RWPE1 (cell line): ENCODE measurements at places on chromosomes 7 and 10.

DNA sequence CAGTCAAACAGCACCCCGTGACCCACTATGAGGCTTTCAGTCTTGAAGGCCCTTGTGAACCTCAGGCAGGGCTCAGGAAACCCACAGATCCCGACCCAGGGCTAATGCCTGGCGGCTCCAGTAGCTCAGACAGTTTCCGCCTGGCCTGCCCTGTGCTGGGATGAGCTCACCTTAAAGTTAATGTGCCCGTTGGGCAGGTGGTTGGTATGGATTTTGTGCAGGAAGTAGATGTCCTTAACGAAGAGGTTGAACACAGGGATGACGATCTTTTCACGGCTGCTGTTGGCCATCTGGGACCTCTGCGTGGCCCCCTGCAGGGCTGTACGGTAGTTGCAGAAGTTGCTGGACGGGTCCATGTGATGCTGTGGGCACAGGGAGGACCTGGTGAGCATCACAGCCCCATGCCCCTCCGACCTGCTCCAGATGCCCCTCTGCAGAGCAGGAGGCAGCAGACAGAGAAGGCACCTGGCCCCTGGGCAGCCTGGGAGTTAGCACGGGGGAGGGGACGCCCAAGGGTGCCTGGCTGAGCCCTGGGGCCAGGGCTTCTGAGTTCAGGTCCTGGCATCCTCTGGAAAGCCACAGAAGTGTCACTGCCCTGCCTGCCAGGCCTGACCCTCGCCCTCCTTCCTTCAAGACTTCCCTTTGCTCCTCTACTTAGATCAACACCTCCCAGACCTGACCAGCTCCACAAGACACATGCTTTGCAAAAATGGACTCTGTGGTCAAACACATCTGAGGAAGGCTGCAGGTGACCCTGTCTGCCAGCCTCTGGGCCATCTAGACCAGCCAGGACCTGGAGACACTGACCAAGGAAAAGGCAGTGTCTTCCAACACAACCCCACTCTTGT lies 59.8 kb downstream of the CSGALNACT2 start:
- DNase-seq: no peak

DNA sequence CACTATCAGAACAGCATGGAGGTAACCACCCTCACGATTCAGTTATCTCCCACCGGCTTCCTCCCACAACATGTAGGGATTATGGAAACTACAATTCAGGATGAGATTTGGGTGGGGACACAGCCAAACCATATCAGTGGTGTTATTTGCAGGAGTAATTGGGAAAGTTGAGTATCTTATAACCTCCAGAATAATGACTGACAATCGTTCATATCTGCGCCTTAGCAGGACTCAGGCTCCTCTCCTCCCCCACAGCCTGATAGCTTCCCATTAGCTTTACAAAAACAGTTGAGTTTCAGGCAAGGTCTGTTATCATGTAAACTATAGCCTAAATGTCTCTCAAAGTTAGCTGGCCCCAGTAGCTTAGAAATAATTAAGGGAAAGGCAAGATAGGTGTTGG lies 3.4 kb upstream of the ERCC6 start:
- DNase-seq: no peak

GRCh38 chr10:96502561-96503282 lies 11.0 kb downstream of the TLL2 start:
- DNase-seq: peak; percentile 44

- DNase-seq: no peak
Observed at GRCh38 chr7:26420422-26421019, 128.9 kb downstream of the SNX10 start.

DNA sequence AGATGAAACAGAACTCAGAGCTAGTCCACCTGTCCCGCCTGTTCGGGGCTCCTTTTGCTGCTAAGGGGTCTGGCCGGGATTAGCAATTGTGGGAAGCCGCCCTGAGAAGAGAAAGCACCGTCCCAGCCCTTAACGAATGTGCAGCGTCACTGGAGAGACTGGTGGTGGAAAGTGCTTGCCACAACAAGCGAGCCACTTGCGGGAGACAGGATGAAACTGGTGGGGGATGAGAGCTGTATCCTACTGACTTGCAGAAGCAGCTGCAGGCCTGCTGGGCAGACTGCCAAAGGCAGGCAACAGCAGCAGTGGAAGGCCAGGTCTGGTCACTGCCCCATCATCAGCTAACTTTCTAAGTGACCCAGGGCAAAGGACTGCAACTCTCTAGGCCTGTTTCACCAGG lies 95.4 kb downstream of the FAM53B start:
- DNase-seq: peak; percentile 87

- DNase-seq: no peak
Observed at GRCh38 chr7:139743967-139744767, 33.6 kb downstream of the HIPK2 start.

GRCh38 chr7:90693939-90694338 lies 97.8 kb downstream of the CDK14 start:
- DNase-seq: no peak

DNA sequence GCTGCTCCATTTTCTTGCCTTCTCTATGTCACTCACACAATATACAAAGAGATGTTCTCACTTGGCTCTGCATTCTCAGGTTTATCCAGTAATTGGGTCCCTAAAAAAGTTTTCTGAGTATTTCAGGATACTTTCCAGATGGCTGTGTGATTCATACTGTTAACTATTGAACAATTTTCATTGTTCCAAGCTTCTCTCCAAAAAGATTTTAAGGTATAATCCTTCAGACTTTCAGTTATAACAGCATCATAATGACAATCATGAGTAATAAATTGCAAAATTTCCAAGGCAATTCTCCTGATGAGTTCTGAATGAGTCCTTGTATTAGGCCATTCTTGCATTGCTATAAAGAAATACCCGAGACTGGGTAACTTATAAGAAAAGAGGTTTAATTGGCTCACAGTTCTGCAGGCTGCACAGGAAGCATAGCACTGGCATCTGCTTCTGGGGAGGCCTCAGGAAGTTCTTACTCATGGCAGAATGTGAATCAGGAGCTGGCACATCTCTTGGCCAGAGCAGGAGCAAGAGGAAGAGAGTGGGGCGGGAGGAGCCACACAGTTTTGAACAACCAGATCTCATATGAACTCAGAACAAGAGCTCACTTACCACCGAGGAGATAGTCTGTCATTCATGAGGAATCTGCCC lies 148.1 kb downstream of the SLC16A9 start:
- DNase-seq: no peak

DNA sequence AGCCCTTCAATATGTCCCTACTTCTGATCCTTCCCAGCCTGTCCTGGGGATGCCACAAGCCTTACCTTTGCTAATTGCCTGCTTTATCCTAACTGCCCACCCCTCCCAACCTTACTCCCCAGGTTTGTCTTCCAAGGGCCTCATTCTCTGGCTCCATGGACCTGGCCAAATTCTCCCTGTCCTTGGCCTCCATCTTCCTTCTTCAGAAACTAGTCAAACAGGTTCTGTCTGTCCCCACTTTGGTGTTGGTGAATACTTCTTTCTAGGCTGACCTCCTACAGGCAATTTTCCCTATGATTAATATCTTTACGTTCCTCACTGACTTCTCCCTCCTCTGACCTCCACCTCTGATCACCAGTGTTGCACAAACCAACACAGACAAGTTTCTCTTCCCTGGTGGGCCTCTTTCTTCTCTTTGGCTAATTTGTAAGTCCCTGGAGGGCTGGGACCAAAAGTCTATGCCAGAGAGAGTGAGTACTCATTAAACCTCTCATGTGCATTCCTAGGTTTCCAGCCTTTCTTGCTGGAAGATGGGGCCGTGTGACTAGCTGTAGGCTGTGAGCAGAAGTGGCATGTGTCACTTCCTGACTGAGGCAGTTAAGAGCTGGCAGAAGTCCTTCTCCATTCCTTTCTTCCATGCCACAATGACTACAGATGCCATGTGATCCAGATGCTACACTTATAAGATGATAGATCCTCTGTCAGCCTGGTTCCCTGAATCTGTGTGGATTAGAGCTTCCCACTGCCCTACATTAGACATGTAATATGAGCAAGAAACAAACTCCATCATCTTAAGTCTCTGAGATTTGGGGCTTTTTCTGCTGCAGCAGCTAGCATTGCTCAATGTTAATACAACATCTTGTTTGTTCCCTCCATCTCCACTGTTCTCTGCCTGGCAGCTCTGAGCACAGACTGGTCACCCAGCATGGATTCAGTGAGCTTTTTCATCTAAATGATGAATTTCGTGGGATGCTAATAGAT lies 382.7 kb downstream of the RPS24 start:
- peak; percentile 12 for DNase-seq

- peak; percentile 96 for DNase-seq
Observed at GRCh38 chr10:74924251-74924963, 98.0 kb downstream of the KAT6B start.

GRCh38 chr7:116570306-116570705 lies 45.5 kb downstream of the CAV1 start:
- no peak for DNase-seq

DNA sequence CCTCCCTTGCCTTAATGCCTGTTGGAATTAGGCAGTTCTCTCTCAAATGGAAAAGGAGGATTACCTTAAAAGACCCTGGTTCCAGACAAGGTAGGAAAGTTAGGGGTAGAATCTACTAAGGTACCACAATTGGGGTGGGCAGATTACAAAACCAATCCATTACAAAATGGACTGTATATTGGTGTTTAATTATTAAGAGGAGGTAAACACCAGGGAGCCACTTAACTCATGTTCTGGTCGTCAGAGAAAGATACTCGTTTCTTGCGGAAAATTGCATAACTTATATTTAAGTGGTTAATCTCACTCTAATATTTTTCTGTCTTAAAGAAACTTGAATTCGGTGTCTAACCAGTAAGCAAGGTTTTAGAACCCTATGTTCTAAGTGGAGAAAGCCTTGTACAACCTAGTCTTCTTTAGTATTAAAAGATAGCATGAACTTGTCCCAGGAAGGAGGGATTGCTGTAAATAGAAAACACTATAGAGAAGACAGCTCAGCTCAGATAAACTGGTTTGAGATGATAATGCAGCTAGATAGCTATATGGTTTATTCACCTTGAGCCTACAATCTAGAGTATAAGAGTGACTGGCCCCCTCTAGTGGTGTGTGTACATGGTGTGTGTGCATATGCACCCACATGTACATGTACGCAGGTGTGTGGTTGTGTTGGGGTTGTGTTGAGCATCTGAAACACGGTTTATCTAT lies 58.0 kb upstream of the STRIP2 start:
- DNase-seq: peak; percentile 18

DNA sequence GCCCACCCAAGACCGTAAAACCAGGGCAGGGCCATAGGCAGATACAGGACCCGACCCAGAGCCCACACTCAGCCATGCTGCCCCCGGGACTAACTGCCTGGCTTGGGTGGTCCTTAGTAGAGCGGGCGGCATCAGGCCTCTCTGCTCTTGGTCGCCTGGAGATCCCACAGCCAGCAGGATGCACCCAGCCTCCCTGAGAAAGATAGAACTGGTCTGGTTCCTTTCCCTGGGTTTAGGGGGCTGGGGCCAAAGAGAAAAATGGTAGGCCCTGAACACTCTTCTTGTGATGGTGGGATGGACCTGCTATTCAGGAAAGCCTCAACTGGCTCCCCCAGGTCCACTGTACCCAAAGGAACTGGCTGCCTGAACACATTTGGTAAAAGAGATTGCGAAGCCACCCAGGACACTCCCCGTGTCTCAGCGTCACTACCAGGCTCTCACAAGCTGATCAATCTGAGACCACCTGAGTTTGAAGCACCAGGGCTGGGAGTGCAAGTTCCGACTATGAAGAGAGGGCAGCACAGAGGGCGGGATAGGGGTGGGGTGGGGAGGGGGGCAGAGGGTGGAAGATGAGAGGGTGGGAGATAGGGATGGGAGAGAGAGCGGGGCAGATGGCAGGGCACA lies 591.5 kb downstream of the DNAJB6 start:
- no peak for DNase-seq

DNA sequence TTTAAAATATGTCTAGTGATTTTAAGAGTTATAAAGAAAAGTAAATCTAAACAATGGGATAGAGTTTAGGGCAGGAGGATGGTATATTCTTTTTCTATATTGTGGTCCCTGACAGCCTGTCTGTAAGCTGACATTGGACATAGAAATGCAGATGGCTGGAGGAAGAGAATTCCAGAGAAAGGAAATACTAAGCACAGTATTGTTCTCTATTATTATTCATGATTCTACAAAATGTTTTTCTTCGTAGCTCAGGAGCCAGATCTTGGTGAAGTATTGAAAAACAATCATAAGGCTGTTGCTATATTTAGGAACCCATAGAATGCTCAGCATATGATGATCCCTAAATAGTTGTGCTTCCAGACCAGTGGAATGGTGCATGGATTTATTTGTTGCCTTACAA lies 117.0 kb upstream of the FAM3C start:
- no peak for DNase-seq

DNA sequence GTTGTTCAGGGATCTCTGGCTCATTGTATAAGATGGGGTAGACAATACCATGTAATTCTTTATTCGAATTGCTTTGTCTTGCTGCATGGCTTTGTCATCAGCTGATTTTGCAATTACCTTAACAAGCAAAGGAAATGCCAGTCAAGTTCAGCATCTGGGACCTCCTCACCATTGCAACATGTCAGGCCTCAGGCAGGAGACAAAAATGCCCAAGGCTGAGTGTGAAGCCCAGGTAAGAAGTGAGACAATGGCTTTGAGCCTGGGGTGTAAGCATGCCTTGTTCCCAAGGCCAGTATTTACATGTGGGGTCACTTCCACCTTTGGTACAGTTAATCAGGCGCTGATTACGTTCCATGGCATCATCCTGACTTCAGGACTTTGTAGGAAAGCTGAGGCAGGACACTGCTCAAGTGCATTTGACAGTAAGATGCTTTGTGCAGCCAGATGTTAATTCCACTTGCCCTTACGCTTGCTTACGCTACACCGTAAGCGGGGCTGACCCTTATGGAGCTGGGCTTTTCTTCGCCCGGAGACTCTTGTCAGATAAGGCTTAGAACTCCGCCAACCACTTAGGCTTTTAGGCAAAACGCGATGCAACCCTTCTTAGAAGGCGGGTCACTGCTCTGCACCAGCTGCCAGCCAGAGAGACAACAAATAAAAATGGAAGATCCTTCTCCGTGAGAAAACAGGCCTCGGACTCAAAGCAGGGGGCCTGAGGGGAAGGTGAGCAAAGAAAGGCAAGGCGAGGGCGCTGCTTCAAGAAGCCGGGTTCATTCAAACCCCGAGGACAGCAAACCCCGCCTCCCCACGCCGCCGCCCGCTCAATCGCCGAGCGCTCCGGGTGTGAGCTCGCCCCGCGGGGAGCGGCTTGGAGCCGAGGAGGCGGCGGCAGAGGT lies 1.3 kb upstream of the SP4 start:
- DNase-seq: no peak

GRCh38 chr10:128109707-128110106 lies 16.5 kb downstream of the MKI67 start:
- DNase-seq: no peak

- DNase-seq: peak; percentile 61
Observed at GRCh38 chr10:88592381-88592780, 5.8 kb downstream of the LIPJ start.

DNA sequence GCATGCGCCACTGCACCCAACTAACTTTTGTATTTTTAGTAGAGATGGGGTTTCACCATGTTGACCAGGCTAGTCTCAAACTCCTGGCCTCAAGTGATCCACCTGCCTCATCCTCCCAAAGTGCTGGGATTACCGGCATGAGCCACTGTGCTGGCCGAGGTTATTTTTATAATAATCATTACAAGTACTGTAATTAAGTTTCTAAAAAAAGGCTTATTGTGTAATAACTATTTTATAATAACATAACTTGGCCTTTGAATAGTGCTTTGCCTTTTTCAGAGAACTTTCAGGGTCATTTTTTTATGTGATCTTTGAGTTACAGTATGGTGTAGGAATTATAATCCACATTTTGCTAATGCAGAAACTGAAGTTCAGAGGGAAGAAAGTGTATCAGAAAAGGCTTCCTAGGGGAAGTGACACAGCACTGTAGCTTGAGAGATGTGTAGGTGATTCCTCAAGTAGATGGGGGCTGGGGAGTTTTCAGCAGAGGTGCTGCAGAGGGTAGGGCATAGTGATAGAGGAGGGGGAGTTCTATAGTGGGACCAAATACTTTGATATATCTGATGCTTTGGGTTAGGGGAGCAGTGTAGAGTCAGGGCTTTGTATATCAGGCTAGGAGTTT lies 9.2 kb upstream of the SYPL1 start:
- DNase-seq: no peak
